Activated T-cell treated with anti-CD3 and anti-CD28 coated beads for 4 hours (primary cell): ENCODE measurements at places on chromosomes 1 and 21.

GRCh38 chr1:167294528-167294927 is 73.8 kb downstream of the POU2F1 start:
- no peak for DNase-seq

DNA sequence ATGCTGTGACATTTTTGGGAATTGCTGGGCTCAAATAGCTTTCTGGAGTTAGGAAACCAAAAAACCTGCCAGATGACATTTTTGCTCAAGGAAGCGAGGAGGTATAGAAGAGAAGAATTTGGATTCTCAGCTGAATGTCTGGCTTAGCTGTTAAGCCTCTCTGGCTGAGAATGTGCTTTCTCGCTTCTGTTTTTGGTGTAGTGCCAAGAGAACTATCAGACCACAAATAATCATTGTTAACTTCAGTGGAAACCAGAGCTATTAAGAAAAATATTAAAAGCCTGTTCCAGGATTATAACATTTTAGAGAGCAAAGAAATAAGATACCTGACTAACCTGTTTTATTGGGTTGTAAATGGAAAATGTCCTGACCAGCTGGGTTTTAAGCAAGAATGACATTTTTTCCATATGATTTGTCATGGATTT is 39.5 kb upstream of the DIPK1A start:
- DNase-seq: no peak

GRCh38 chr1:147757015-147757990 is 3.1 kb downstream of the GJA5 start:
- no peak for DNase-seq

- DNase-seq: no peak
Measured at GRCh38 chr1:163697137-163697536, 375.4 kb downstream of the NUF2 start.

GRCh38 chr1:160795951-160796383 is at the start of gene LY9:
LY9 (plus strand) TSS chr1:160796174; CDS start chr1:160796188, 14 bp downstream.
- peak; percentile 67 for DNase-seq

GRCh38 chr1:174769961-174770549 is 229.7 kb upstream of the CACYBP start:
- DNase-seq: no peak

- DNase-seq: no peak
Measured at GRCh38 chr1:21823206-21823979, 11.3 kb downstream of the LDLRAD2 start.

DNA sequence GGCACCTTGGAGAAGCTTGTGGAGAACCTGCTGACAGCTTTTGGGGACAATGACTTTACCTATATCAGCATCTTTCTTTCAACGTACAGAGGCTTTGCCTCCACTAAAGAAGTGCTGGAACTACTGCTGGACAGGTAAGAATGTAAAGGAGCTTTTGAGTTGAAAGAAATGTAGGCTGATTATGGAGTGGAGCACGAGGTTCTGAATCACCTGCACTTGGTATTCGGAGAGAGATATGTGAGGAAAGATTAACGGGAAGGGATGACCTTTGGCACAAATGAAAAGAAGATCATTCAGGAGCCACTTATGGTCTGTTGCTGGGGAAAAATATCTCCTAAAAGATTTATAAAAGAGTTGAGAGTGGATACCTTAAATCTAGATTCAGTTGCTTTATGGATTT is 42.7 kb downstream of the RGL1 start:
- no peak for DNase-seq

GRCh38 chr1:93701629-93702028 is 20.0 kb upstream of the BCAR3 start:
- DNase-seq: no peak

DNA sequence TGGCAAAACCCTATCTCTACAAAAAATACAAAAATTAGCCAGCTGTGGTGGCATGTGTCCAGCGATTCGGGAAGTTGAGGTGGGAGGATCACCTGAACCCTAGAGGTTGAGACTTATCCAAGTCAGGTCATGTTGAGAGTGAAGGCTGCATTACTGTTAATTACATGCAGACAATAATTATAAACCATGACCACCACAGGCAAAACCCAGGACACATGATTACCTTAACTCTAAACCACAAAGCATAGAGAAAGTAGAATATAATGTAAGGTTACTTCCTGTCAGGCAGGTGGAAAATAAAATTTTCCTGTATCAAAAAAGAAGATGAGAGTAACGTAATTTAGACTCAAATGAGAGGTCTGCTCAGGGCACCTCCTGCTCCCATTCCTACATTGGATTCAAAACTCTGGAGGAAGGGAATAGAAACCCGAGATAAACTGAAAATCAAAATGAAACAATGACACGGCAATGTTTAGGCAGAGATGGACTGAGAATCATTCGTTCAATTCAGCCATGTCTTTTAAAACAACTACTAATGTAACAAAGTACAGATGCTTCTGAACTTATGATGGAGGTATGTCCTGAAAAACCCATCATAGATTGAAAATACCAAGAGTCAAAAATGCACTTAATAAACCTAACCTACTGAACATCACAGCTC is 33.6 kb downstream of the RGS8 start:
- DNase-seq: no peak

- DNase-seq: no peak
Measured at GRCh38 chr21:41848533-41848932, 30.6 kb downstream of the PRDM15 start.

GRCh38 chr1:30125021-30125820 is 598.2 kb downstream of the MATN1 start:
- DNase-seq: no peak

DNA sequence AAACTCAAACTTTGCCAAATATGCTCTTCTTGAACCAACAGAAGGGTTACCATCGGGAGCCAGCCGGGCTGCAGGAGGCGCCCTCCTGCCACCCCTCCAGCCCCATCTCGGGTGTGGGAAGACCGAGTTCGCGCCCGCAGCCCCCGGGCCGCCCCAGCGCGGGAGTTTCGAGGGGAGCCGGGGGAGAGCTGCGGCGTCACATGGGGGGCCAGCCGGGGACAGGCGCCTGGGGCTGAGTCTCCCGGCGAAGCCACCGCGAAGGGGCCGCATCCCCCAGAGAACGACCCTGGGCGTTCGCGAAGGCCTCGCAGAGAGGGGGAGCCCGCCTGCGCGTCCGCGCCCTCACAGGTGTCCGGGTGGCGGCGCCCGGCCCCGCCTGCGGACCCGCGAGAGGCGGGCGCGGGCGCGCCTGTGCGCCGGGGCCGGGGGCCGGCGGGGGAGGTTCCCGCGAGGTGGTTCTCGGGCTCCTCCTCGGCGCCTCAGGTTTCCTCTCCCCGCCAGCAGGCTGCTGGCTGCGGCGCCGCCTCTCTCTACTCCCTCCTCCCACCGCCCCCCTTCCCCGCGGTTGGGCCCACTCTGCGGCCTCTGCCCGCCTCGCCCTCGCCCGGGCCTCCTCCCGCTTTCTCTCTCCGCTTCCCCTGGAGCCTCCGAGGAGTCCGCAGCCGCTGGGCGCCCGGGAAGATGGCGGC is at the start of gene RAVER2:
RAVER2 (plus strand) TSS at position 584 of the 689 bp plus-strand sequence; CDS start at position 682, 98 bp downstream.
- DNase-seq: peak; percentile 37

GRCh38 chr1:236147521-236148469 is 5.5 kb downstream of the GPR137B start:
- no peak for DNase-seq

GRCh38 chr1:243409284-243409683 is 153.4 kb downstream of the SDCCAG8 start:
- DNase-seq: no peak

GRCh38 chr1:153791648-153792253 is 16.5 kb downstream of the SLC27A3 start:
- no peak for DNase-seq

- no peak for DNase-seq
Measured at GRCh38 chr1:153962088-153963029, 978 bp downstream of the SLC39A1 start.

DNA sequence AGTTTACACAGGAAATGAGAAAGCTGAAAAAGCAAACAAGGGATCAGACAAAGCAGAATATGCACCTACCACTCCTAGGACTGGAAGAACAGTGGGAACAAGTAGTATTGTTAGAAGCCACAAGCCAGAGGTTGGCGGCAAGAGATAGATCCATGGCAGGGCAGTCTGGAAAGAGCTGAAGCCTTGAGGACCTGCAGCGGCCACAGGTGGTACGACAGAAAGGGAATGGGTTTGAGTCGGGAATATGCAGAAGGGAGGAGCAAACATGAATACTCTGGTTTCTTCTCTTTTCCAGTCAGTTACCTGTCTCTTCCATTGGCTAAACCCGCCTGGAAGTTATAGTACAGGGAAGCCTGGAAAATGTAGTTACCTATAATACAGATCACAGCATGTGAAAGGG is 3.9 kb upstream of the PCNX2 start:
- DNase-seq: no peak

DNA sequence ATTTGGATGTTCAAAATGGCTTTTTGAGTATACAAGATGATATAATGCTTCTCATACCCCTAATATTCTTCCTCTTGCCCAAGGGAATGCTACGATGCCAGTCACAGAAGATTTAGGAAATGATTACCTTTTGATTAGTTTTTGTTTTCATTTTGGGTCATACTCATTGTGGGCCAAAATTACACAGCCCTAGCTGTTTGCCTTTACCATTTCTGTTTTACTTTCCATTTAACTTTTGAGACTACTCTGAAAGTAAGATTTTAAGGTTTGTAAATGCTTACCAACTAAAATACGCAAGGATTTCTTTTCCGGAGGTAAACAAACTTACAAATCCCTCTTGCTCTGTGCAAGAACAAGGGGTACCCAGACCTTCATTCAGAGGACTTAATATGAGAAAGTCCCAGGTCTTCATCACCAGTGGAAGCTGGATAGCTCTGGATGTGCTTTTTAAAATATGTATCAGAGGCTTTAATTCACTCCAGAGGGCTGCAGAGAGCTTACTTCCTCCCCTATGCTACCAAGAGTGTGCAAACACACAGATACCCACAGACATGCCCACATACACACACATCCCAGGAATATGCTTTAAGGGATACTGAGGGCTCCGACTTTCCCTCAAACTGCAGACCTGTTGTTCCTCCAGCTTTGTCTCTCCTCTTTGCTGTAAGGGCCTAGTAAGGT is 631.4 kb downstream of the SMYD3 start:
- DNase-seq: no peak

GRCh38 chr1:206704226-206704625 is 19.5 kb downstream of the MAPKAPK2 start:
- DNase-seq: no peak

DNA sequence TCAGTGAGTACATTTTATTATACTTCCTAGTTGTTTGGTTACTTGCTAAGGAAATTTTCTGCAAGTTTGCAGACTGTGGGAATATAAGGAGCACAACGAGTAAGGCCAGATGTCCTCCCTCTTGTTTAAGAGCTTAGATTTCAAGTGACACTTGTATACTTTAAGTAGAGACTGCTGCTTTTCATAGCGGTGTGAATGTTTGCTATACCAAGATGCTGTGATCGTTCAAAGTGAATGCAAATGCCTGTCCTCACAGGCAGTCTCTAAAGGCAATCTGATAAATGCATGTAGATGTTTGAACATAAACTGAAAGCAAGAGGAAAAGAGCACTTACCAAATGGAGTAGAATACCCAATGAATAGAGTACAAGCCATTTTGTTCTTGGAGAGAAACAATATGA is 226.4 kb downstream of the NRIP1 start:
- no peak for DNase-seq

GRCh38 chr1:179424610-179425009 is 58.8 kb downstream of the AXDND1 start:
- DNase-seq: no peak

- DNase-seq: no peak
Measured at GRCh38 chr1:230370109-230370508, 56.0 kb downstream of the PGBD5 start.

- no peak for DNase-seq
Measured at GRCh38 chr1:221644145-221644448, 97.8 kb downstream of the DUSP10 start.

DNA sequence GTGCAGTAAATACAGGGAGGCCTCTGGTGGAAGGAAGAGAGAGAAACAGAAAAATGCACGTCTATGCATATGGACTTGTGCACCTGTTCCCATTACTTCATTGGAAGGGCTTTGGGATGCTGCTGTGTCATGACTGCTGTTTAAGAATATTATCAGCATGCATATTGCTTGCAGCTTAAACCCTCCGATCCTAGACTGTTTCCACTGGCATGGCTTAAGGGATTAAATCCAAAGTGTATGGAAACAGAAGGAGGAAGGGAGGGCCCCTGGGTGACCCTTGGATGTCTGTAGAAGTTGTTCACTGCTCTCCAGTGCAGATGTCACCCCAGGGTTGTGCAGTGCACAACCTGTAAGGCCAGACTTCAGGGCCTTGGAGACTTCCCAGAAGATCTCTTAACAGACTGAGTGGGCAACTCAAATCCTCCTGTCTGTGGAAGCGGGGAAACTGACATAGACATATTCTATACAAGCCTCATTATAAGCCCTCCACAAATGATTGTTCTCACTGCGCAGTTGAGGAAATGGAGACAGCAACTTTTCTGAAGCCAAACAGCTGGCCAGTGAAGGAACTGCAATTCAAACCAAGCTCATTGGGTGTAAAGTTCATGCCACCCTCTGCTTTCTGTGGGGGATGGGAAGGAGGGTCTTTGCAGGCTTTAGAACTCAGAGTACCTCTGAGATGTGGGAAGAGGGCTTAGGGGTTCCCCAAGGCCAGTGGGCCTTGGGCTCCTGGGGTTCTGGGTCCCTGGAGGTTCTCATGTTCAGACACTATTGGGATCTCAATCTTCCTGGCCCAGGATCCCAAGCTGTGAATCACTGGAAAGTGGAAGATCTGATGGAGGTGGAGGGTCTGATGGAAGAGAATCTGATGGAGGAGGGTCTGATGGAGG is 73.8 kb downstream of the UMODL1 start:
- no peak for DNase-seq

- DNase-seq: no peak
Measured at GRCh38 chr1:31749785-31750735, 14.1 kb downstream of the ADGRB2 start.

DNA sequence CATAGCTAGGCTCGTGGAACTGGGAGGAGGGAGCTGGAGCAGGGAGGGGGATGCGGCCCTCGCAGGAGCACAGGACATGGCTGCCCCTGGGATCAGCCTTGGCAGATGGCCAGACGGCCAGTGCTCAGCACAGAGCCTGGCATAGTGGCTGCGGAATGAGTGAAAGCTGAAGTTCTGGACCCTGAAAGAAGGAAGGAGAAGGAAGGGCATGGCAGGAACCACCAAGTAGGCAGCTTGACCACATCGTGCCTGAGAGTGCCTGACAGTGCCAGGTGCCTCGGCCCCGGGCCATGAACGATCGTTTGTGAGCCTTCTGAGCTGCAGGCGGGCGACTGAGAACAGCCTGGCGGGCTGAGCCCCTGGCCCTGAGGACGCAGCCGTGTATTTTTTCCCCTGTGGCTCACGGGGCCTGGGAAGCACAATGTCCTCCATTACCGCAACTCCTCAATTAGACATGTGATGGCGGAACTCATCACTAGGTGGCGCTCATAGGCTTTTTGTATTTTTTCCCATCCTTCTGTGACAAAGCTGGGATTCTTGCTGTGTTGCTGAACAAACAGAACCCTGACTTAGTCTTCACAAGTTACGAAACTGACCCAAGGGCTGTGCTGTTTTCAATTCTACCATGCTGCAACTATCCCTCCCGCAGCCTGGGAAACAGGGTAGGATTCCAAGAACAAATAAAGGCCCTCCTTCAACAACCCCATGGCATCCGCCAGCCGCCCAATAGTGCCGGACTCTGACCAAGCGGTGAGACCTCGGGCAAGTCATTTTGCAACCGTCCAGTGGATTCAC is 29.9 kb upstream of the TMEM61 start:
- peak; percentile 30 for DNase-seq

GRCh38 chr1:168556647-168557046 is 12.8 kb upstream of the XCL2 start:
- no peak for DNase-seq

GRCh38 chr21:35084869-35085268 is 35.8 kb upstream of the RUNX1 start:
- no peak for DNase-seq
